ENCODE measurements at places on chromosomes 7 and 10.

- no peak for DNase-seq
These were observed 7.8 kb downstream of the SHH start for GRCh38 chr7:155804431-155804831.

- no peak for DNase-seq
These were observed 43.3 kb downstream of the NRP1 start for GRCh38 chr10:33291053-33291592.

DNA sequence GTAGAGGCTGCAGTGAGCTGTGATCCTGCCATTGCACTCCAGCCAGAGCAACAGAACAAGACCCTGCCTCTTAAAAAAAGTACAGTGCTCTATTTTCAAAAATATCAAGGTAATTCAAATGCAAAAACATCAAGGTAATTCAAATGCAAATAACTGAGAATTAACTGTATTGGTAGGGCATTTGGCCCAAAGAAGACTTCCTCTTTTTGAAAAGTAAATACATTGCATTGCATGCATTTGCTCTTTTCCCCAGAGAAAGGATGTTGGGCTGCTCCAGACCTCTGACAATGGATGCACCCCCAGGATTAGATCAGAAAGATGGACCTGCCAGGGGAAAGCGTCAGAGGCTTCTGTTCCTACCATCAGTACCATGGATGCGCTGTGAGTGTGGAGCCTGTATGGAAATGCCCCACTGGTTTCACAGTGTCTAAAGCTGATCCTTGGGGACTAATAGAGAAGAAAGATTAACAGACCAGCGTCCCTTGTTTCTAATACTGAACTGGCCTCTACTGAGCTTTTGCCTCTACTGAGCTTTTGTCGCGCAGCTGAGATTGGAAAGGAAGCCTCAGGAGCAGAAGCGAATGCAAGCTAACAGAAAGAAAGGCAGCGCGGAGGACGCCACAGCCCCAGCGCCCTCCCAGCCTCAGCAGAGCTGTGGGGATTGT is 93.5 kb upstream of the LYZL2 start:
- DNase-seq = no peak

DNA sequence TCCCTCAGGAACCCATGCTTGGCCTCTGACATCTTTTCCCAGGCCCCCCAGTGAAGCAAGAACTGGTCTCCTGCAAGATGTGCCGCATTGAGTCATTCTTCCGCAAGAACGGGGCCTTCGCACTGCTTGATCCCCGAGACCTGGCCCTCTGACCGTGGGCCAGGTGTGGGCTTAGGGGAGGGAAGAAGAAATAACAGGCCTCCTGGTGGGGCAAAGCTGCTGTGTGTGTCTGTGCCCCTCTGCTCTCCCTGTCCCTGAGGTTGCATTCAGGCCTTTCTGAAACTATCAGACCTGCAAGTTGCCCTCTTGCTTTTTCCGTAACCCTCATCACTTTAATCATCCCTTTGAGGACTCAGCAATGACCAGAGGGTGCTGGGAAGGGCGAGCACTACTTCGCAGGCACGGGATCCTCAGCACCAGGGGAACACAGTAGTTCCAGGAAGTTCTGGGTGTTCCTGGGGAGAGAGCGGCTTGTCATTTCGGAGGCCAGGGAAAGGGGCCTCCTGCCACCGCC is 6.0 kb downstream of the ATP6V1F start:
- no peak for DNase-seq

- DNase-seq = no peak
These were observed 69.0 kb downstream of the ELMO1 start for GRCh38 chr7:37379546-37380277.

- DNase-seq = no peak
These were observed 12.4 kb downstream of the PRKG1 start for GRCh38 chr10:51086710-51087109.

- DNase-seq = no peak
These were observed 16.2 kb upstream of the SCIN start for GRCh38 chr7:12554351-12554750.

- no peak for DNase-seq
These were observed 1.3 kb downstream of the SEMA3D start for GRCh38 chr7:85185424-85186082.

- DNase-seq = no peak
These were observed 103.9 kb upstream of the STK17A start for GRCh38 chr7:43479042-43479441.

DNA sequence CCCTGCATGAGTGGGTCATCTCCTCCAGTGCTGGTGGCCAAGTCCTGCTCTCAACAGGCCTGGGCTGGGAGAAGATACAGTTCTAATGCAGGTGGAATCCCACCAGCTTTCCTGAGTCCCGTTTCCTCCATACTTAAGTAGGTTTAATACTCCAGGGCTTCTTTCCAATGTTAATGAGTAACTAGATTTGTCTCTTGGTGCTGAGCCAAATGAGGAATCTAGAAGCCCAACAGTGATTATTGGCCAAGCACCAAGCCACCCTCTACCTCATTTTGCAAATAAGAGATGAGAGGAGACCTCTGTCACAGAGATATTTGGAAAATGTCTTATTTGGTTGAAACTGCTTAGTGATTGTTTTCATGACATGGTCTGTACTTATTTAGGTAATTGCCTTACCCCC is 37.1 kb downstream of the STARD3NL start:
- no peak for DNase-seq

- peak; percentile 26 for DNase-seq
These were observed 8.3 kb downstream of the XPNPEP1 start for GRCh38 chr10:109914966-109915365.

- no peak for DNase-seq
These were observed 130.8 kb upstream of the LYZL1 start for GRCh38 chr10:29158066-29158465.

- DNase-seq = no peak
These were observed 296.8 kb upstream of the CACNA2D1 start for GRCh38 chr7:82740246-82740848.

- no peak for DNase-seq
These were observed 3.8 kb upstream of the NRCAM start for GRCh38 chr7:108459922-108460551.

- DNase-seq = no peak
These were observed 5.9 kb downstream of the RET start for GRCh38 chr10:43082746-43083145.

GRCh38 chr10:105598207-105598606 is 957.1 kb downstream of the SORCS3 start:
- DNase-seq = no peak

DNA sequence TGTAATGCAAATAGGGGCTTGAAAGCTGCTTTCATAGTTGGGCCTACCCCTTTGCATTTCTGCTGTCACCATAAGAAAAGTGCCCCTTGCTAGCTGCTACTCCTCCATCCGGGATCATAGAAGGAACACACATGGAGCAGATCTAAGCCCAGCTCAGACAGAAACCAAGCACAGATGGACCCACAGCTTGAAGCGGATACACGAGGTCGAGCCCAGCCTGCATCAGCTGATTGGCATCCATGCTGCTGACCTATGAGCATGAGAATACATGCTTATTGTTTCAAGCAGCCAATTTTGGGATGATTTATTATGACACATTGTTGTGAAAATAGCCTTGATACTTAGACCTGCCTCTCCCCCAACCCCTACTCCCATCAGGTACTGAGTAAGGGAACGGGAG is 109.2 kb downstream of the ZNF467 start:
- no peak for DNase-seq

DNA sequence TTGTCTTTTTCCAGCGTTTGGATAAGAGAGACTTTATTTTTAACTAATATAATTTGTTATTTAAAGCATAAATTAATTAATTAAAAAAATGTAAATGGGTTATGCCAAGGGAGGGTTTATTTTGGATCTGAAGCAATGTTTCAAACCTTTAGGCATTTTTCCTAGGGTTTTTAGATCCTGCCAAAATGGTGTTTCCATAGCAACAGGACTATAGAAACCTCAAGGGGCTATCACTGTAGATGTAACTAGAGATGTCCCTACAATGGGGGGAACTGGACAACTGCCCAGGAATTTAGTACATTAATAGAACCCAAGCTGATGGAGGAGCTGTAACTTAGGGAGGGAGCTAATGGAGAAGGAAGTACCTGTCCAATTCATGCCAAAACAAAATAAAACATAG is 57.3 kb downstream of the SLC39A12 start:
- no peak for DNase-seq

- no peak for DNase-seq
These were observed 651.1 kb upstream of the MKI67 start for GRCh38 chr10:128777342-128777741.

GRCh38 chr7:85883-86515 is 106.4 kb upstream of the FAM20C start:
- no peak for DNase-seq

- no peak for DNase-seq
These were observed 80.9 kb downstream of the CACNB2 start for GRCh38 chr10:18221123-18221522.

DNA sequence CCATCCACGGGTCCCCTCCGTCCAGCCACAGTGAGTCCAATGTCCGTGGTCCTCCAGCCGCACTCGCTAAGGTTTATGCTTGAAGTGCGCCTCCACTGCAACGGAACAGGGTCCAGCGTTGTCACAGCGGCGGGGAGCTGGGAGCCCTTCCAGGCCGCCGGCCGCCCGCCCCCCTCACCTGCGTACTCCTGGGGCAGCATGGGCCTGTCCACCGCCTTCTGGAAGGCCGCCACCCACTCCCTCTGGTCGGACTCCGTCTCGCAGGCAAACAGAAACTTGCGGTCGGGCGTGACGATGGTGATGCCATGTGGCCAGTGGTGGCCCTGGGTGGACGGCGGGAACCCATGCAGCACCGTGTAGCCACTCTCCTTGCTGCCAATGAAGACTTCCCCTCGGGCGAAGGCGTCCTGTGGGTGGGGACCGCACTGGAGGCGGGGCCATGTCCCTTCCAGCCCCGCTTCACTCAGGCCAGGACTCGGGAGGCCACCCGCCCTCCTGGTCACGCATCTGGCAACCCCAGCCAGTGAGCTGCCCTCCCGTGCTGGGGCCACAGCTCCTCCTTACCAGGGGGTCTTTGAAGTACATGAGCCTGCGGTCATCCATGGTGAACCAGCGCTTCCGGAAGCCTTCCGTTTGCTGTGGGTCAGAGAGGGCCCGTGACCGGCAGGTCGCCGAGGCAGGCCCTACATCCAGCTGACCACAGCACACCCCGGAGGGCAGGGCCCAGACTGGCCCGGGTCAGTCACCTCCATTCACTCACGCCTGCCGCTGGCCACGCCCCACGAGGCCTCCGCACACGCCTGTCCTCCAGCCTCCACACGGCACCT is 22.7 kb downstream of the GET4 start:
- no peak for DNase-seq

- no peak for DNase-seq
These were observed 432 bp downstream of the TMEM248 start for GRCh38 chr7:66921396-66921917.

GRCh38 chr7:64876792-64877713 is 26.0 kb upstream of the ZNF273 start:
- peak; percentile 65 for DNase-seq

- no peak for DNase-seq
These were observed 86.8 kb downstream of the SEMA3C start for GRCh38 chr7:80832006-80832405.

- DNase-seq = no peak
These were observed 80.0 kb downstream of the FBXL13 start for GRCh38 chr7:102994567-102994966.

- no peak for DNase-seq
These were observed 4.8 kb upstream of the FAM24B start for GRCh38 chr10:122884166-122884565.

DNA sequence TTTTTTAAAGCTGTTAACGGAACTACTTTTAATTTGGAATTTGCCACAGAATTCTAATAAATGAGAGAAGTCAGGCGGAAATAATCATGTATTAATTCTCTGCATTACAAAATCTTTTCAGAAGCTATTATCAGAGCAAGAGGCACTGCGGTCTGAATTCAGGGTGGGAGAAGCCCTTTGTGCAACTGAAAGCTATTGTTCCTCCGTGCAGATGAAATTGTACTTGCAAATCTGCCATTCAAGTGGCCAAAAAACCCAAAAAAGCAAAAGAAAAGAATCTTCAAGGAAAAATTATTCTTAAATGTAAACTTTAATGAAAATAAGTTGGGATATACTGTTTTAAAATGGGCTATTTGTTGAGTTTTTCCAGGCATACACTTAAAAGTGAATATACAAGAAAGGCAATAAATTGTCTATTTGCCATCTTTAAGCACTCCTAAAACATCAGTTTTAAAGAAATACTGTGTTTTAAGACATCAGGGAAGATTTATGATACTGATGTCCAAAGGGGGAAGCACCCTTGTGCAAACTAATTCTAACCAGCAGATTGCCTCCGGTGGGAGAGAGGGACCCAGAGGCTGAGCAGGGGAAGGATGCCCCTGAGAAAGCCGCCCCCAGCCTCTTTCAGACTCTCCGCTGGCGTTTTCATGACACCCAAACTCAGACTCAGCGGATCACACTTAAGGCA is 351.2 kb downstream of the DNAJB6 start:
- no peak for DNase-seq

GRCh38 chr10:57723305-57723704 is 544.4 kb downstream of the IPMK start:
- no peak for DNase-seq

- DNase-seq = no peak
These were observed 88.9 kb downstream of the FAM13C start for GRCh38 chr10:59273445-59273844.

DNA sequence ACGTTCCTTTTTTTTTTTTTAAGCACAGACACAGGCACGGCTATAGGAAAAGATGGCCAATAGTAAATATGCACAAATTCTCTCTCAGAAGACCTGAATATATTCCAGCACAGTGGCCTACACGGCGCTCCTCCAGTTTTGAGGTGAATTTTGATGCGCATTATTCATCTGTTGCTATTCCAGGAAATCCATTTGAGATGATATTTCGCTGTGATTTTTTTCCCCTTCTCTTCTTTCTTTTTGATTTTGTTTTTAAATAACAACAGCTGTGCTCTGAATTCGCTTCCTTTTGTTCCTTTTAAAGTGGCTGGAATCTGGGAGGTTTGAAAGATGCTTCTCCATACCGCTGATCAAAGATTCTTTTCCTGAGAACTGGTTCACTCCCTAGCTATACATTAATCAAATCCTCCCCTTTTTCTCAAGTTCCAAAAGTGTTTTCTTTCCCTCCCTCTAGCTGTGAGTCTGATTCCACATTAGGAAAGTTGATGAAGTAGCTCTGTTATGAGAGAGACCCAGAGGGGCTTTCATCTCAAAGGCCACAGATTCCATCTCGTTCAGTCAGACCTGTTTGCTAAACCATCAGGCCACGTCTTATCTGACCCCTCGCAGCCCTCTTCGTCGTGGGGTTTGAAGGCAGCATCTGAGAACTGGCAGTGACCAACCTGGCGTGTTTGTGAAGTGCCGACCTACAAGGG is 602.7 kb upstream of the NRP1 start:
- DNase-seq = no peak

GRCh38 chr10:49798275-49798674 is 36.2 kb upstream of the OGDHL start:
- no peak for DNase-seq

- no peak for DNase-seq
These were observed 4.6 kb upstream of the SERPINE1 start for GRCh38 chr7:101121991-101122932.

DNA sequence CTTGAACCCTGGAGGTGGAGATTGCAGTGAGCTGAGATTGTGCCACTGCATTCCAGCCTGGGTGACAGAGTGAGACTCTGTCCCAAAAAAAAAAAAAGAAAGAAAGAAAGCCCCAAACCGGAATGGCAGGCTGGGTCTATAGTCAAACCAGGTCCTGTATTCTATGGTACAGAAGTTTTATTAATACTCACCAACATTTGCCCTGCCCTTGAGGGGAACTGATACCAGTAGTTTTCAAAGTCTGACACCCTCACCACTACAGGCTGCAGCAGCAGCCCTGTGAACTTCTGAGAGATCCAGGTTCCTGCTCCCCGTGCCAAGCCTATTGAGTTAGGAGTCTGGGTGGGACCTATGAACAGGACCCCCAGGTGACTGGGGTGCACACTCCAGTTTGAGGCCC is 80.6 kb downstream of the RGS10 start:
- DNase-seq = no peak

Data from T follicular helper cell (primary cell).